ENCODE measurements at places on chromosomes 2 and 18. TPM values are rescaled to one million over a fixed set of nuclear protein-coding genes. Genes with fewer than 3 reads are reported as not detected.
A peak's percentile ranks its signal among the peaks of the same experiment; 100 is the strongest.

DNA sequence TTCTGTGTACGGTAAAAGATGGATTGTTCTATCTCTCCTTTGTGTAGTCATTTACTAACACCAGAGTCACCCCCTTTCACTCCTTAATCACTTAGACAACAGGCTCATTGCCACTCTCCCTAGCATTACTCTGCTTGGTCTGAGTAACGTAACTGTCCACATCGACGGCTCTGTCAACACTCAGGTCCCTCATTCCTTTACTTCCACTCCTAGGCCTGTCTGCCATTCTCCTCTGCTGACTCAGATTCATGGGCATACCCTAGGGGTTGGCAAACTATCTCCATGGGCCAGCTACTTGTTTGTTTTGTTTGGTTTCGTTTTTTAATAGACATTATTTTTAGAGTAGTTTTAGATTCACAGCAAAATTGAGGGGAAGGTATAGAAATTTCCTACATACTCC lies 243.9 kb downstream of the NR4A2 start:
- H3K36me3 ChIP-seq: no peaks in the 10 kb centered on the region
- no peaks in the 10 kb centered on the region for H3K4me1 ChIP-seq
- H3K27ac ChIP-seq: no peak overlapping the region

GRCh38 chr2:234996941-234997270 lies 45.1 kb downstream of the SH3BP4 start:
- no peaks in the 10 kb centered on the region for H3K27me3 ChIP-seq
- no peak overlapping the region for H3K27ac ChIP-seq
- no peak overlapping the region for H3K4me3 ChIP-seq
- no peak for DNase-seq

- H3K27ac ChIP-seq: no peak overlapping the region
- no peak overlapping the region for H3K4me3 ChIP-seq
These were observed 687.6 kb downstream of the DCDC2C start for GRCh38 chr2:4391013-4391412.

GRCh38 chr18:42131066-42131929 lies 176.3 kb downstream of the PIK3C3 start:
- H3K4me1 ChIP-seq: no peaks in the 10 kb centered on the region
- no peak for DNase-seq
- no peak overlapping the region for H3K4me3 ChIP-seq
- H3K36me3 ChIP-seq: no peaks in the 10 kb centered on the region
- no peaks in the 10 kb centered on the region for H3K27me3 ChIP-seq
- H3K27ac ChIP-seq: no peak overlapping the region

- H3K36me3 ChIP-seq: no peaks in the 10 kb centered on the region
- no peak for DNase-seq
- no peak overlapping the region for H3K27ac ChIP-seq
- no peaks in the 10 kb centered on the region for H3K27me3 ChIP-seq
- H3K4me1 ChIP-seq: no peaks in the 10 kb centered on the region
These were observed 662.2 kb upstream of the CNTNAP5 start for GRCh38 chr2:123362671-123363440.

GRCh38 chr18:29465526-29465925 lies 1288.6 kb upstream of the CDH2 start:
- no peaks in the 10 kb centered on the region for H3K36me3 ChIP-seq
- DNase-seq: no peak
- no peak overlapping the region for H3K27ac ChIP-seq
- H3K4me3 ChIP-seq: no peak overlapping the region
- H3K4me1 ChIP-seq: no peaks in the 10 kb centered on the region

DNA sequence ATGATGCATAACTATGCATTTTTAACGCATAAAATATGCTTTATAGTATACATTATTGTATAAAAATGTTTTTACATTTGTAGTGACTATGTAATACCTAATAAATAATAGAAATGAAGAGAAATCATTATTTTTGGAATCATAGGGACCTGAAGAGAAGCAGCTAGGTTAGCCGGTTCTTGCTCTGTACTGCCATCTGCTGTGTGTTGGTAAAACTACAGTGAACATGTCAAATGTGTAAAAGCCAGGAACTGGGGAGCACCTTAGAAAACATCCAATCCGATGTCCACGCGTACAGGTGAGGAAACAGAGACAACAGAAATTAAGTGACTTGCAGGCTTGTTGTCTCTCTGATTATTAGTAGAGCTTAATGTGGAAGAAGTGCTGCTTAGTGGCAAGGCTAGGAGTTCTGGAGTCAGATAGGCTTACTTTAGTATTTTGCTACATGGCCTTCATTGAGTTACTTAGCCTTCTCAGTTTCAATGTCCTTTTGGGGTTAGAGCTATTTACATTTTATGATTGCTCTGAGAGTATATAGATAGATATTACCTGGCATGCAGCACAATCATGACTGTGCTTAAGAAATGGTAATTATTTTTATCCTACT lies 386.5 kb downstream of the DLGAP1 start:
- no peaks in the 10 kb centered on the region for H3K27me3 ChIP-seq
- no peaks in the 10 kb centered on the region for H3K36me3 ChIP-seq
- H3K27ac ChIP-seq: no peak overlapping the region
- H3K4me3 ChIP-seq: no peak overlapping the region

DNA sequence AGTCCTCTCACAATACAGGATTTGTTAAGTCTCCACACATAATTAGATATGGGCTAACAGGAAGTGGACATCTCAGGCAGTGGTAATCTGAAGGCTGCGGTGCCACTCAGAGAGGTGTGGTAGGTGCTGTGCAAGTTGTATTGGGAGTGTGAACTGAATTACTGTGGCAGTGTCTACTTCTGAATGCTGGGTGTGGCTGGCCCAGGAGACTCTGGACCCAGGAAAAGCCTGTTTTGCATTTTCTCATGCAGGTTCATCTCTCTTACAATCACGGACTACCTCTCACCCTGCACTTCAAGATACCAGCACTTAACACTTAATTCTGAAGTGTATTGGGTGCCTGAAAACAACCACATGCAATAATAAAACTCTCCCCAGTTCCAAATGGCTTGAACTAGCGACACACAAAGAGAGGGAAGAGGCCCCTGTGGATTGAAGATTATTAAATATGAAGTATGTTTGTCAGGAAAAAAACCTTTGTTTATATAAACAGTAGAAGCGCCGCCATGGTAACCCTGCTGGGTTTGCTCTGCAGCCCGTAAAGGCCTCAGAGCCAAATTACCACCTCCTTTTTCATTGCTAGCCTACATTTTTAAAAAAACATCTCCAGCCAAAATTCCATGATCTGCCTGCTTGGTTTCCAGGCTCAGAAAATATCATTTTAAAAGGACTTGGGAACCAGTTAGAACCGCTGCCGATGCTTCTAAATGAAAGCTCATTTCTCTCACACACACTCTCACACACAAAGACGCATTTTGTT lies 77.5 kb downstream of the GFPT1 start:
- peaks cover 33% of the 10 kb centered on the region for H3K4me1 ChIP-seq
- no peak overlapping the region for H3K4me3 ChIP-seq
- H3K36me3 ChIP-seq: no peaks in the 10 kb centered on the region
- DNase-seq: no peak

- H3K27me3 ChIP-seq: no peaks in the 10 kb centered on the region
- H3K27ac ChIP-seq: no peak overlapping the region
- no peaks in the 10 kb centered on the region for H3K4me1 ChIP-seq
- H3K4me3 ChIP-seq: no peak overlapping the region
These were observed 328.6 kb downstream of the CNTNAP5 start for GRCh38 chr2:124353656-124354055.

DNA sequence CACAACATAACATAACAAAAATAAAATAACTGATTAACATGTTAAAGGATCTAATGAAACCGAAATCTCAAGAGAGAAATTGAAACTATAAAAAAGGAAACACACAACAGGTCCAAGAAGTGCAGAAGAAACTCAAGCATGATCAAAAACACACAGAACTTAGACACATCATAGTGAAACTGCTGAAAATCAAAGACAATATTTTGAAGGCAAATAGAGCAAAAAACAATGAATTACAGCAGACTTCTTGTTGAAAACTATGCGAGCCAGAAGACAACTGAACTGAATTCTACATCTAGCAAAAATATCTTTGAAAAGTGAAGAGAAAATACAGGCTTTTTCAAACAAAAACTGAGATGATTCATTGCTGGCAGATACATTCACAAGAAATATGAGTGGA lies 61.3 kb downstream of the UGP2 start:
- no peak for DNase-seq
- no peak overlapping the region for H3K27ac ChIP-seq
- no peaks in the 10 kb centered on the region for H3K27me3 ChIP-seq
- H3K4me1 ChIP-seq: no peaks in the 10 kb centered on the region

GRCh38 chr2:187429989-187430388 lies 18.1 kb downstream of the CALCRL start:
- no peak overlapping the region for H3K4me3 ChIP-seq
- DNase-seq: no peak
- H3K36me3 ChIP-seq: no peaks in the 10 kb centered on the region
- no peak overlapping the region for H3K27ac ChIP-seq
- H3K27me3 ChIP-seq: no peaks in the 10 kb centered on the region
- H3K4me1 ChIP-seq: no peaks in the 10 kb centered on the region

GRCh38 chr2:54053830-54054229 lies 61.6 kb upstream of the ACYP2 start:
- no peak overlapping the region for H3K27ac ChIP-seq
- peaks cover 3% of the 10 kb centered on the region for H3K36me3 ChIP-seq
- H3K4me1 ChIP-seq: no peaks in the 10 kb centered on the region
- no peak for DNase-seq

DNA sequence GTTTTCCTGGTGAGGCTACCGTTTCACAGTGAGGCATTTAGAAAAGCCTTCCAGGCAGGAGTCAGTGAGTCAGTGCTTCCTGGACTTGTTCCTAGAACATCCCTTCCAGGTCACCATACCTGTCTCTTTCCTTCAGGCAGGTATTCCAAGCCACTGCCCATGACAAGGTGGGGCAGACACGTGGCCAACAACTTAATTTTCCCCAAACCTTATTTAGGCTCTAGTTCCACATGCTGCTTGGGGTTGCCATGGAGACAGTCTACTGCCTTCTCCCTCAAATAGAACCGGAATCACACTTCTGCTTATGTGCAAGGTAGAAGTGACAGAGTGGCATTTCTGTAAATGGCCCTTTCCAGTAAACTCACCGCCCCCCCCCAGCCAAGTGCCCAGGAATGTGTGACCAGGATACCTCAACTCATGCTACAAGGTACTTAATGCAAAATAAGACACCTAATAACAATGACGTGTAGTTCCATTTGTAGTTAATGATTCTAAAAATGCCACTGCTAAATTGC lies 258.3 kb downstream of the PRKCE start:
- no peak overlapping the region for H3K4me3 ChIP-seq
- H3K36me3 ChIP-seq: no peaks in the 10 kb centered on the region
- no peaks in the 10 kb centered on the region for H3K27me3 ChIP-seq
- peaks cover 11% of the 10 kb centered on the region for H3K4me1 ChIP-seq
- peak; percentile 84 for DNase-seq
- peak overlapping the region; percentile 30 for H3K27ac ChIP-seq

- no peaks in the 10 kb centered on the region for H3K36me3 ChIP-seq
- H3K4me1 ChIP-seq: no peaks in the 10 kb centered on the region
These were observed 56.4 kb upstream of the SEC11C start for GRCh38 chr18:59083136-59083818.

- no peaks in the 10 kb centered on the region for H3K27me3 ChIP-seq
- H3K36me3 ChIP-seq: no peaks in the 10 kb centered on the region
- no peak overlapping the region for H3K27ac ChIP-seq
These were observed 124.0 kb upstream of the TTC39C start for GRCh38 chr18:23890589-23890988.

DNA sequence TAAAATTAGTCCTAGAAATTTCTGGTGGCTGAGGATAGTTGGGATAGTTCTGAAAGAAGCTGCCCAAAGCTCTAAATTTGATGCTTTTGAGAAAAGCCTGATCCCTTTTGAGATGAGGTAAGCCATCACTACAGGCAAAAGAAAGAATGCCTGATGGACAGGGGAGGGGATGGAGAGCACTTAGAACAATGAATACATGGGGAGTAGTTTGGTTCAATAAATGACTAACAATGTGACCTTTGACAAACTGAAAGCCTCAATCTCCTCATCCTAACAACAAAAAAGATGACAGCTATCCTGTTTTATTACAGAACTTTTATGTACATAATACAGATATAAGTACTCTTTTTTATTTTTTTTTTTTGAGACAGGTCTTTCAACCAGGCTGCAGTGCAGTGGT lies 42.7 kb downstream of the GFPT1 start:
- DNase-seq: no peak
- H3K4me1 ChIP-seq: no peaks in the 10 kb centered on the region
- peaks cover 100% of the 10 kb centered on the region for H3K36me3 ChIP-seq
- H3K27me3 ChIP-seq: no peaks in the 10 kb centered on the region
- H3K4me3 ChIP-seq: no peak overlapping the region

GRCh38 chr2:96601382-96602292 lies 36.5 kb downstream of the KANSL3 start:
- H3K4me1 ChIP-seq: no peaks in the 10 kb centered on the region
- no peaks in the 10 kb centered on the region for H3K27me3 ChIP-seq
- peaks cover 100% of the 10 kb centered on the region for H3K36me3 ChIP-seq
- H3K27ac ChIP-seq: no peak overlapping the region
- DNase-seq: no peak

- H3K36me3 ChIP-seq: no peaks in the 10 kb centered on the region
- no peak for DNase-seq
- no peaks in the 10 kb centered on the region for H3K27me3 ChIP-seq
- peaks cover 6% of the 10 kb centered on the region for H3K4me1 ChIP-seq
- H3K27ac ChIP-seq: no peak overlapping the region
These were observed 40.8 kb downstream of the BCL11A start for GRCh38 chr2:60512641-60513040.

- H3K36me3 ChIP-seq: no peaks in the 10 kb centered on the region
- no peak overlapping the region for H3K27ac ChIP-seq
- DNase-seq: no peak
- H3K4me1 ChIP-seq: peaks cover 7% of the 10 kb centered on the region
- H3K4me3 ChIP-seq: no peak overlapping the region
- H3K27me3 ChIP-seq: no peaks in the 10 kb centered on the region
These were observed 49.8 kb upstream of the ZBTB7C start for GRCh38 chr18:48459016-48459415.

GRCh38 chr2:230681171-230681545 lies 31.5 kb upstream of the CAB39 start:
- H3K4me1 ChIP-seq: no peaks in the 10 kb centered on the region
- DNase-seq: no peak
- no peak overlapping the region for H3K4me3 ChIP-seq
- no peaks in the 10 kb centered on the region for H3K36me3 ChIP-seq
- no peaks in the 10 kb centered on the region for H3K27me3 ChIP-seq

The RESP18 gene
- not detected for total RNA-seq

The ZNF396 gene
- 3.1 TPM for total RNA-seq

The CXCR4 gene
- 45.2 TPM for total RNA-seq

The SCN3A gene
- 2.1 TPM for total RNA-seq

The CRYGD gene
- total RNA-seq: not detected

The TTL gene
- 45.4 TPM for total RNA-seq

The ARHGAP15 gene
- 19.2 TPM for total RNA-seq

The INHBB gene
- 12.3 TPM for total RNA-seq

The ZC3H8 gene
- 5.2 TPM for total RNA-seq

The CYP27A1 gene
- total RNA-seq: 180 TPM

The LINC00305 gene
- total RNA-seq: not detected

The TMEM182 gene
- 2.1 TPM for total RNA-seq

The SERPINB4 gene
- total RNA-seq: not detected

The ZEB2 gene
- total RNA-seq: 178 TPM

The RGPD8 gene
- 20.0 TPM for total RNA-seq

Data from upper lobe of right lung (tissue), 1 donor.